ENCODE measurements at places on chromosomes 7 and 10.

GRCh38 chr7:31104361-31105255 lies 52.5 kb downstream of the ADCYAP1R1 start:
- no peak for DNase-seq

DNA sequence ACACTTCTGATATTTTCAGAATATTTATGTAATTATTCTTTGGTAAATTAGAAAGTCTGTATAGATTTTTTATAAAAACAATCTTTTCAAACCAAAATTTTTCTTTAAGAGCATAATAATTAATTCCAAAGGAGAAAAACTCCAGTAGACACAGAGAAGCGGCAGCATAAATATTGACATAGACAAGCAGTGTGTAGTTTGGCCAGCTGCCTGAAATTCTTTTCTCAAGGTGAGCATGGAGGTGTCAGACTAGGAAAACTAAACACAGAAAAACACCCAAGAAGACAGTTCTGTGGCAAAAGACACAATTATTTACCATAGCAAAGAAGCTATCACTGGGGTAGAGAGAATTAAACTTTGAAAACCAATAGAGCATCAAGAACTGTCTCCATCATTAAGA lies 82.4 kb downstream of the KLF6 start:
- no peak for DNase-seq

DNA sequence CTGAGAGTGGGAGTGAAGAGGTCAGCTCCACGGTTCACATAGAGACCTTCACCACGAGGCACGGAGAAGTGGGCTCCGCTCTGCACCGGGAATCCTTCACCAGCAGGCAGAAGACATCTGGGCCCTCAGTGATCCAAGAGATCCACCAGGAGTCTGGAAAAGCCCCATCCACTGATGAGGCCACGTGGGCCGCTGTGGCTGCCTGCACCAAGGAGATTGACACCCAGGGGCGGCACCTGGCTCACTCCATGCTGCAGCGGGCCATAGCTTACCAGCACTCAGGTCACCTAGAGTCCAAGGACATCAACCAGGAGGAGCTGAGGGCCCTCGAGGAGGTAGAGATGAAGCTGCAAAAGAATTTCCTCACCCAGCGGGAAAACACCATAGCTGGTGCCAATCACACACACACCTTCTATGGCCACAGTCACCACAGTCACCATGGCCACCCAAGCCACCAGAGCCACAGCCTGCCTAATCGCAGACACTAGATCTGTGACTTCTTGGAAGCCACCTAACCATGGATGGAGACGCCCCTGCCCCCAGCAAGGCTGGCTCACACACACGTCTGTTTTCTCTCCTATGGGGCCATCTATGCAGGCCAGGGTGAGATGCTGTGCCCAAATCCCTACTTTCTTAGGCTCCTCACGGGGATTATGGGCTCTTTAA lies 694 bp downstream of the C10orf62 start:
- DNase-seq, result no peak

DNA sequence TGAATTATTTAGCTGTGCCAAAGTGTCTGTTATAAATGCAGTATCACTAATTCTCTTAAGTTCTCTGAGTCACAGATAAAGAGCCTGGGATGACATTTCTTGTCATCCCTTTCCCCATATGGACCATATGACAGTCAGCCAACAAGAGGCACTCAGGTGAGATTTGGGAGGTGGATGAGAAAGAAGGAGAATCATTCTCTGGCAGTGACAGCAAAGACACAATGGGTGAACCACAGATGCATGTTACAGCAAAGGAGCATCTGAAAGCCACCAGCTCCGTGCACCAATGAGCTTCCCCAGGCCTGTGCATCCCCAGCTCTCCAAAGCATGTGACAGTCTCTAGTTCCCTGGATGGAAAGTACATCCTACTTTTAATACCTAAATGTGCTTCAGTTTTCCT lies 10.8 kb downstream of the GIMAP6 start:
- no peak for DNase-seq

- DNase-seq, result no peak
Observed at GRCh38 chr10:133245439-133246235, 8.0 kb downstream of the VENTX start.

DNA sequence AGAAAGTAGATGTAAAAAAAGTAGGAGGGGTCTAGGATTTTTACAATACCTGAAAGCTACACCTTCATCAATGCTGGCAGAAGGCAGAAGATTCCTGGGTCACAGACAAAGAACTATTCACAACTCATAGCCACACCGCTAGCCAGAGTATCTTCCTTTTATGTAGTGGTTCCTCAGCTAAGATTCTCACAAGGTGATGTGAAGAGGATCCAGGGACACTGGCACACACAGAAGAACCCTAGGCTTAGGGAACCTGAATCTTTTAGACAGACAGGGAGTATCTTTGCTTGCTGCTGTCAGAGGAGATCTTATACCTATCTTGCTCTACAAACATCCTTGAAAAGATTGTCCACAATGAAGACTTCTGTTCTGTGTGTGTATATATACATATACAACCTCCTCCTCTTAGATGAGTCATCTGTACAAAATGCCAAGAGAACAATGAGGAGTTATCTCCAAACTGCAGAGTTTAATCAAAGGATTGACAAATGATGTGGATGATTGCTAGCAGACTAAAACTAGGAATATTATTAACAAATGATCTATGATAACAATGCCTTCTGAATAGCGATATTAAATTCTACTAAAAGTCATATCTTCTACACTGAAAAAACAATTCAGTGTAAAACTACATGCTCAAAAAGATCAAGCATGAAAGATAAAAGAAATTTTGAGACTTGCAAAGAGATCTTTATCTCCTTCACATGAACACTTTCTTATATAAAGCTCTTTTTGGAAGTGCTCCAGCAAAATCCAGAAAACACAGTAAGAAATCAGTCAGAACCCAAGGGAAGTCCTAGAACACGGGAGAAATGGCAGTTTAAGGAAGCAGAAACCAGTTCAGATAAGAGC lies 409.3 kb downstream of the PARD3 start:
- no peak for DNase-seq

DNA sequence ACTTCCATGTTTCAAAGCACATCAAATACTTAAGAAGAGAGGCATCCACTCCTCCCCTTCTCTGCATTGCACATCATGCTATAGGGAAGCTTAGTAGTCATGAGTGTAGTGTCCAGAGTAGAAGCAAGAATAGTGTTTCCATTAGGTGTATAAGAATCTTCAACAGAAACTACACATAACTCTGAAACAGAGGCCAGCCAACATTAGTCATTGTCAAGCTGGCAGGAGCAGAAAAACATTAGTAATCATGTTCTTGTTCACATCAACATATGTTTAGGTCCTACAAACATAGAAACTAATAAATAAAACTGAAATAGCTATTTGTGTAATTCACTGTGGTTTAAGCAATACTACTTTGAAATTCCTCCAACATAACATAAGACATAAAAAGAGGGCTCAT lies 370.2 kb downstream of the PPP1R3A start:
- DNase-seq, result no peak

GRCh38 chr7:47488969-47489342 lies 93.0 kb downstream of the TNS3 start:
- no peak for DNase-seq

DNA sequence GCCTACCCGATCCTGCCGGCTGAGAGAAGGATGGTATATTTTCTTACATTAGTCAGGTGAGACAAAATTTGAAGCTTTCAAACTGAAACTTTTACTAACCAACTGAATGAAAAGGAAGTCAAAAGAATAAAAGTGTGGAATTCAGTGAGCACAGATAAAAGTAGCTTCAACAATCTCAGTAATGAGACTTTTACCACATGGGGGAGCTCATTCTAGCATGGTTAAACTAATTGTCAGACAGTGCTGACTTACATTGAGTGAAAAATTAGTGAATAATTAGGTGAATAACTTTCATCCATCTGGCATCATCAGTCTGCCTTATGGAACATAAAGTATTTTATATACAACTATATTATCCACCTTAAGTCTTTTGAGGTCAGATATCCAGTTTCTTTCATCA lies 8.4 kb downstream of the FAM237B start:
- no peak for DNase-seq

GRCh38 chr10:102096449-102096848 lies 23.7 kb downstream of the LDB1 start:
- no peak for DNase-seq

DNA sequence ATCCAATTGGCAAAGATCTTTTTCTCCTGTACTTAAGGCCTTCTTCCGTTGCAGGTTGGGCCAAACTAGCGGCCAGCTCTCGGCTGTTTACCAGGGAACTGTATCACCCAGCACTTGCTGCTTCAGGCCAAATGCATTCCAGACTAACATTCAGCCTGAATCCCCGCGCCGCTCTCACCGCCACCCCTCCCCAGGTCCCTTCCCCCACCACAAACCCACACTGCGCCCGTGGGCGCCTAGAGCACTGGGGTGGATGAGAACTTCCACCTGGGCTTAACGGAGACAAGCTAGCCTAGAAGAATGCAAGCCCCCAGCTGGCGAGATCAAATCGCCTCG lies 676 bp downstream of the TCAF1 start:
- no peak for DNase-seq

DNA sequence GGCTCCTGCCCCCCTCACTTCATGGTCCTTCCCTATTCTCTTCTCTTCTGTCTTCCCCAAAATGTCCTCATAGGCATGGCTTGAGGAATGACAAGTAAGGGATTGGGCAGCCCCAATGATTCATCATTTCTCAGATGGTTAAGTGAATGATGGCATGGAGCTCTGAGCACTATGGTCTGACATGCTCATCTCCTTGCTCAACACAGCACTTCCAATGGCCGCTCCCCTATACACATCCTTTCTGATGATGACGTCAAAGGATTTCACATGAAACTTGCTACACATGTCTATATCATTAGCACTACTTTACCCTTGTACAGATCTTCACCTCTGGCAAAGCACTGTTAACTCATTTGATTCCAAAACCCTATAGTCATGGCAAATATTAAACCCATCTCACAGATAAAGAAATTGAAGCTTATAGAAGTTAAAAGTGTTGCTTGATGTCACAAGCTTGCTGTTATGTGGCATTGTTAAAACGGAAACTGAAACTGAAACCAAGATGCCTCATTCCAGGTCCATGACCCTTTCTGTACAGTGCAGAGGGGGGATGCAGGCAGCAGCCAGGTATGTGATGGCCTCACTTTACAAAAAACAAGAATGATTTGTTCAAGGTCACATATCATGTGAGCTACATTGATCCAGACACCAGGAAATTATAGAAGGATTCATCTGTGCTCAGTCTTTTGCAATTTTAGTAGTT lies 90.0 kb upstream of the PLXNA4 start:
- no peak for DNase-seq

DNA sequence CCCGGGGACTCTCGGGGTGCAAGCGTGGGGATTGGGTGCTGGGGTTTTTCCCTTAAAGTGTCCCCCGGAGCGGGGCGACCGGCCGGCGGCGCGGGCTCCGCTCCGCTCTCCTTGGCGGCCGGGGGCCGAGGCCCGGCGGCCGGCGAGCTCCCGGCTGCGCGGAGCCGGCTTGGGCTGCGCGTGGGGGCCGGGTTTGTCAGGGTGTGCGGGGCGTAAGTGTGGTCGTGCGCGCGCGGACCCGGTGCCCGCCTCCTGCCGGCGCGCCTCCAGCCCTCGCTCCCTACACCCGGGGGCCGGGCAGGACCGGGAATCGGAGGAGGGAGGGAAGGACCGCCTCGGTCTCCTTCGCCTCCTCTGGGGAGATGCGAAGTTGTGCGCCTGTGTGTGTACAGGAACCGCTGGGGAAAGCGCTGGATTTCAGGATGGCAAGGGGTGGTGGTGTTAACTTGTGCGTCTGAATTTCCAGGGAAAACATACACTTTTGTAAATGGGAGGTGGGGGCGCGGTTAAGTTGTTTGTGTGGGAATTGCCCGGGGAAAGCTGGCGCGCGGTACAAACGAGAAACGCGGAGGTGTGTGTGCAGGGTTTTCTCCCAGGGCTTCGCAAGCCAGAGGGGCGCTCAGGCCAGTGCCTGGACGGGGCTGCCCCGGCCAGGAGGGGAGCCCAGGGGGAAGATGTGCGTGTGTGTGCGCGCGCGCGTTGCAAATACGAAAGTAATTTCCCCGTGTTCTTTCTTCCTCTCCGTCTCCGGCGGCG lies 737 bp downstream of the ZMIZ1 start:
- no peak for DNase-seq

- no peak for DNase-seq
Observed at GRCh38 chr7:132083126-132083525, 493.1 kb downstream of the PLXNA4 start.

DNA sequence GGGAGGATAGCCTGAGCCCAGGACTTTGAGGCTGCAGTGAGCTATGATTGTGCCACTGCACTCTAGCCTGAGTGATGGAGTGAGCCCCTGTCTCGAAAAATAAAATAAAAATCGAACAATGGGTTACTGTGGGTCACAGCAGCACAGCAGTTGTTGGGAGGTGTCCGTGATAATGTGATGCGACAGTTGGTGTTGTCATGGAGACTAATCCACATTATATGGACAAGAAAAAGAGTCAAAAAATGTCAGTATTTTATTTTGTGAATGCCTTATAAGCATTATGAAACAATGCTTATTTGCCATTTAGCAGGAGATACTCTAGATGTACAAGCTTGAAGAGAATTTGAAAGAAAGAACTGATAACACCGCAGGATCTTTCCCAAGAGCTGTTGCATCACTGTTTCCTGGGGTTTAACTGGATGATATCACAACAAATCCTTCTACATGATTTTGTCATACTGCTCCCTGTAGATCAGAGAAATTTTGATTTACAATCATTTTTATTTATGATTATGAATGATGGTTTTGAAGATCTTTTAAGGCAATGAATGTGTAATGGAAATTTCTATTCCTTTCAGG lies 195.4 kb downstream of the BAMBI start:
- DNase-seq, result no peak

DNA sequence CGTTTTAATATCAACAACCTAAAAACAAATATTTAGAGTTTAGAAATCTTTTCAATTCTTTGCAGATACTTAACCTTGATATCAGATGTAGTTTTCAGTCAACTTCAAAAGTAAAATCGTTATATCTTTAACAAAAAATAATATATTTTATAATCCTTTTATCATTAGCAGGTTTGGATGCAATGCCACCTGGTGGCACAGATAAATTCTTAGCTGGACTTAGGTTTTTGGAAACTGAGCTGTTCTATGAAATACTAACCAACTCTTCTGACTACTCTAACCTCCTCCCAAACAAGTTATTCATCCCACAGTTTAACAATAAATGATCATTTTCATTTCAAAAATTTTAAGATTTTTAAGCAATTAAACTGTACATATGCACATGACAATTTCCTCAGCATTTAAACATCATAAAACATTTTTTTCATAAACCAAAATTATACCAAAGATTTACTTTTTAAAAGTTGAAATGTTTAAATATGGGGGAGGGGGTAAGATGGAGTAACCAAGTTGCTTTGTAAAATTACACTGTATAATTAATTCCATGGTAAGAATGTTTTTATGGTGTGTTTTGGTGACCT lies 56.9 kb downstream of the HIBADH start:
- DNase-seq, result no peak

DNA sequence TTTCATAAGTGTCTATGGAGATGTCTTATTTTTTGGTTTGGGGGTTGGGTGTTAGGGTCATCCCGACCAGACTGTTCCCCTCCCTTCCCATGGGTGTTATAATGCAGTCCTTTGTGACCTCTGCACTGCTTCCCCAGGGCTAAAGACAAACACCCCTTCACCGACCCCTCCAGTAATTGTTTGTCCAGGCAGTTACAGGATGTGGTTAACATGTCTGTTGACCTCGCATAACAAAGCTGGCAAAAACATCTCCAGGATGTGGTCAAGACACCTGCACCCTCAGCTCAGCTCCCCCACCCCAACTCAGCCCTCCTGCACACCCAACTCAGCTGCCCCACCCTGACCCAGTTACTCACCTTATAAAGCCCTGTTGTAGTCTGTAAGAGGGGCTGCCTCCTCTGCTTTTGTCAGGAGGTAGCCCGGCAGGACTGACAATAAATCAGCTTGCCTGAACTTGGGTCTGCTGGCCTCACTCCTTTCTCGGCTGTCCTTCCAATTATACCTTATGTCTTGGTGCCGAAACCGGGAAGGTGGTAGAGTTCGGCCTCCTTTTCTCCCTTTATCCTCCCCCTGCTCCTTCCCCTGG lies 102.2 kb downstream of the ZNF92 start:
- no peak for DNase-seq

Measured in NCI-H2107 (cell line).